ENCODE measurements at places on chromosomes 2 and 18.

DNA sequence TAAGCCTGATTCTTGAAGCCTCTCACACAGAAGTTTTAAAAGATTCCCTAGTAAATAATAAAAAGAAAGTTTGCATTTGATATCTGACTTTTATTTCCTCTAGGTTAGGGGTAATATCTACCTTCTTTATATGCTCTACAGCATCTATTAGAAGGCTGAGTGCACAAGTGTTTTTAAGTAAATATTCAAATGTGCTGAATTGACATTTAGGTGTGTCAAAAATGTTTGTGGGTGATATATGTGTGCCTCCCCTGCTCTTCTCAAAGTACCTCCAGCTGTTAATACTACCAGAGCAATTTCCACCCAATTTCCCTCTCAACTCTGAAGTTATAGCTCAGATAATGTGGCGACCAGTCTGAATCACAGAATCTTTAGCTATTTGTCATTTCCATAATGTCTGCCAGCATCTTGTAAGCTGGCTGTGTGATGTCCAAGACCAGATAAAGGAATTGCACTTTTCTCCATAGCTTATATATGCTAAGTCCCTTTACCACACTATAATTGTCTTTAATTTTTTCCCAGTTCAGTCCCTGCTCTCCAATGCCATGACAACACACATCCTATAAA, 24.4 kb upstream of the ERMN start:
- H3K4me1 ChIP-seq = no peaks in the 10 kb centered on the region
- no peak overlapping the region for H3K4me3 ChIP-seq
- DNase-seq = no peak
- H3K36me3 ChIP-seq = no peaks in the 10 kb centered on the region
- no peaks in the 10 kb centered on the region for H3K27me3 ChIP-seq
- H3K27ac ChIP-seq = no peak overlapping the region

- peak overlapping the region; percentile 79 for H3K27ac ChIP-seq
- H3K4me1 ChIP-seq = peaks cover 44% of the 10 kb centered on the region
- no peak overlapping the region for H3K4me3 ChIP-seq
- H3K36me3 ChIP-seq = no peaks in the 10 kb centered on the region
- H3K27me3 ChIP-seq = no peaks in the 10 kb centered on the region
Observed at GRCh38 chr2:96952976-96953610, 33.3 kb downstream of the FAM178B start.

- no peaks in the 10 kb centered on the region for H3K4me1 ChIP-seq
- H3K4me3 ChIP-seq = no peak overlapping the region
- DNase-seq = no peak
- no peaks in the 10 kb centered on the region for H3K27me3 ChIP-seq
- H3K27ac ChIP-seq = no peak overlapping the region
Observed at GRCh38 chr2:118449401-118449800, 361.1 kb downstream of the INSIG2 start.

GRCh38 chr2:96423828-96424227, 81.3 kb downstream of the NEURL3 start:
- H3K36me3 ChIP-seq = no peaks in the 10 kb centered on the region
- no peak overlapping the region for H3K27ac ChIP-seq
- H3K4me3 ChIP-seq = no peak overlapping the region
- no peaks in the 10 kb centered on the region for H3K27me3 ChIP-seq

GRCh38 chr2:150532879-150533278, 45.4 kb upstream of the RND3 start:
- DNase-seq = no peak
- H3K36me3 ChIP-seq = no peaks in the 10 kb centered on the region
- no peak overlapping the region for H3K4me3 ChIP-seq
- no peak overlapping the region for H3K27ac ChIP-seq

GRCh38 chr2:64942693-64943092, 46.5 kb upstream of the SLC1A4 start:
- no peaks in the 10 kb centered on the region for H3K36me3 ChIP-seq
- DNase-seq = no peak
- H3K4me3 ChIP-seq = no peak overlapping the region
- no peaks in the 10 kb centered on the region for H3K27me3 ChIP-seq
- peaks cover 52% of the 10 kb centered on the region for H3K4me1 ChIP-seq

- peaks cover 28% of the 10 kb centered on the region for H3K4me1 ChIP-seq
- H3K36me3 ChIP-seq = no peaks in the 10 kb centered on the region
- H3K27ac ChIP-seq = peak within 1 kb of the TSS; percentile 83
- no peaks in the 10 kb centered on the region for H3K27me3 ChIP-seq
- H3K4me3 ChIP-seq = peak within 1 kb of the TSS; percentile 62
Observed at GRCh38 chr18:24397694-24398368, at the start of gene OSBPL1A. OSBPL1A (minus strand) TSS chr18:24397824; CDS start chr18:24377533, 20,291 bp downstream.

- no peaks in the 10 kb centered on the region for H3K27me3 ChIP-seq
- H3K4me3 ChIP-seq = no peak overlapping the region
- no peaks in the 10 kb centered on the region for H3K36me3 ChIP-seq
- H3K4me1 ChIP-seq = no peaks in the 10 kb centered on the region
- H3K27ac ChIP-seq = no peak overlapping the region
Observed at GRCh38 chr2:158242280-158242679, 140.6 kb downstream of the UPP2 start.

GRCh38 chr2:122816803-122817202, 1061.4 kb downstream of the TSN start:
- no peak overlapping the region for H3K27ac ChIP-seq
- no peaks in the 10 kb centered on the region for H3K27me3 ChIP-seq
- DNase-seq = no peak
- H3K4me1 ChIP-seq = no peaks in the 10 kb centered on the region
- H3K36me3 ChIP-seq = no peaks in the 10 kb centered on the region
- no peak overlapping the region for H3K4me3 ChIP-seq

DNA sequence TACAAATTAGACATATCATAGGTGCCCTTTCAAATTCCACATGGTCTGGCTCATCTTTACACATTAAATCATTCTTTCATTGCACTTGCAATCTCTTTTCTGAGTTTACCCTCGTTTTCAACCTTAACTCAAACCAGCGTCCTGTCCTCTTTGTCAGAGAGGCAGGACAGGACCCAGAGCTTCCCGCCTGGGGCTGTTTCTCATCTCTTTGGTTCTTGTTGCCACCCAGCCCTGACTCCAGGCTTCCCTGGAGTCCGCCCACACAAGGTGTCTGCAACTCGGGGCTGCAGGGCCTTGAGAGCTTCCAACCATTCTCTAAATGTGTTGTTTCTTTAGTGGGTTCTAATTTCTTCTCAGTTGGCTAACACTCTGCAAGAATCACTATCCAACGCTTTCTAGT, 24.4 kb downstream of the RBMS1 start:
- no peak overlapping the region for H3K4me3 ChIP-seq
- peaks cover 64% of the 10 kb centered on the region for H3K4me1 ChIP-seq

- no peak overlapping the region for H3K4me3 ChIP-seq
- no peak for DNase-seq
- H3K27ac ChIP-seq = no peak overlapping the region
Observed at GRCh38 chr18:32802591-32803451, 30.0 kb upstream of the KLHL14 start.

GRCh38 chr18:59008302-59008974, 131.2 kb upstream of the SEC11C start:
- H3K4me3 ChIP-seq = no peak overlapping the region
- peaks cover 18% of the 10 kb centered on the region for H3K4me1 ChIP-seq
- DNase-seq = no peak
- H3K27ac ChIP-seq = no peak overlapping the region

DNA sequence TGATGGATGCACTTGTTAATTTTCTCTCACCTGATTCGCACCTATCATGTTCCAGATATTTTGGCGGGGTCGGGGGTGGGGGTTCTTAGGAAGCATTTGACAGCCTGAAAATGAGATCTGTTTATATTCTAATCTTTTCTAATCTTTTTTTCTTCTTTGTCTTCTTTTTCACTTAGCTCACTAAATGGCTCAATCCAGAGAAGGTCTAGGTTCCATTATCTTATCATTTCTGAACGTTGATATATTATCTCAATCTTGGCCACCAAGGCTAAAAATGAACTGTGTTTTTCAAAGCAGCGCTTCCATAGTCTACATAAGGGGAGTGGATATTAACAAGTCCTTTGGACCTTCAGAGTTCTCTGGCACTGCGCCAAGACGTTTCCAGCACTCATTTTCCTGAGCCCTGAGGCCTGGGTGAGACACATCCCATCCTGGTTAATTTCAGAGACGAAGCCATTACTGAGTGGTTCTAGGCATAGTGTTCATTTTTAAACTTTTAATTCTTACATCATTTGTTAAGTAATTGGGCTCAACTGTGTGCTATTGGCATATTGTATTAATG, 229.0 kb downstream of the SOX11 start:
- no peak for DNase-seq
- H3K27ac ChIP-seq = no peak overlapping the region
- no peaks in the 10 kb centered on the region for H3K4me1 ChIP-seq
- H3K27me3 ChIP-seq = no peaks in the 10 kb centered on the region

- H3K27me3 ChIP-seq = no peaks in the 10 kb centered on the region
- peak; percentile 77 for DNase-seq
- no peak overlapping the region for H3K4me3 ChIP-seq
Observed at GRCh38 chr2:31388736-31389135, 25.8 kb downstream of the XDH start.

- H3K4me1 ChIP-seq = no peaks in the 10 kb centered on the region
- no peaks in the 10 kb centered on the region for H3K36me3 ChIP-seq
Observed at GRCh38 chr2:14297340-14297739, 335.2 kb upstream of the LRATD1 start.

GRCh38 chr18:44943311-44943881, 262.7 kb downstream of the SETBP1 start:
- no peak for DNase-seq
- peaks cover 30% of the 10 kb centered on the region for H3K4me1 ChIP-seq
- no peak overlapping the region for H3K27ac ChIP-seq
- no peaks in the 10 kb centered on the region for H3K36me3 ChIP-seq
- no peak overlapping the region for H3K4me3 ChIP-seq

- H3K4me3 ChIP-seq = peak overlapping the region; percentile 24
- no peaks in the 10 kb centered on the region for H3K27me3 ChIP-seq
- DNase-seq = no peak
- peak overlapping the region; percentile 93 for H3K27ac ChIP-seq
- H3K4me1 ChIP-seq = peaks cover 48% of the 10 kb centered on the region
Observed at GRCh38 chr2:177165061-177165583, 47.5 kb upstream of the HNRNPA3 start.

- no peak overlapping the region for H3K27ac ChIP-seq
- H3K27me3 ChIP-seq = no peaks in the 10 kb centered on the region
- H3K4me3 ChIP-seq = no peak overlapping the region
- no peaks in the 10 kb centered on the region for H3K36me3 ChIP-seq
Observed at GRCh38 chr2:64401529-64401880, 52.5 kb upstream of the LGALSL start.

DNA sequence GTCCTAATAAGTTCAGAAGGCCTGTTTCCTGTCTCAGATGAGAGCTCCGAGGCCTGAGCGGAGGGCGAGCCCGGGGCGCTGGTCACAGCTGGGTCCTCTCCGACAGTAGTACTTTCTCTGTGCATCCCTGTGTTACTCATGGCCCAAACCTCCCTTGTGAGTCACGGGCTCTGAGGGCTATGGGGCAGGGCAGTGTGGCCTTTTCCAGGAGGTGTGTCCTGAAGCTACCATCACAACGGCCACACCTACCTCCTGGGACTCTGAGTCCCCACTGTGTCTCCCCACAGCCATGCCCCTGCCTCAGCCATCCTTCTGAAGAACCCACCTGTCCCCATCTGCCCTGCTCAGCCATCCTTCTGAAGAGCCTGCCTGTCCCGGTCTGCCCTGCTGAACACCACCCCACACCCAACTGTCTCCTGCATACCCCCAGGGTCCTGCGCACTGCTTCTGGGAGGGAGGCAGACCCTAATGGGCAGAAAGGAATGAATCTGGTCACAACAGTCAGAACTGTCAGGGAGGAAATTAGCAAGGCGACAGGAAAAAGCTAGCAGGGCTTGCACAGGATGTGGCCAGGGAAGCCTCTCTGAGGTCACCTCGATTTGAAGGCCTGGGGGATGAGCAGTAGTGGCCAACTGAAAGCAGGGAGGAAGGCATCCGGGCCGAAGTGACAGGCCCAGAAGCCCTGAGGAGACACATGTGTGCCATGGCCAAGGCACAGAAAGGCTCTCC, 145.4 kb upstream of the RIOK3 start:
- DNase-seq = no peak
- peak overlapping the region; percentile 25 for H3K27ac ChIP-seq
- H3K4me3 ChIP-seq = no peak overlapping the region
- peaks cover 13% of the 10 kb centered on the region for H3K4me1 ChIP-seq
- no peaks in the 10 kb centered on the region for H3K27me3 ChIP-seq
- no peaks in the 10 kb centered on the region for H3K36me3 ChIP-seq

DNA sequence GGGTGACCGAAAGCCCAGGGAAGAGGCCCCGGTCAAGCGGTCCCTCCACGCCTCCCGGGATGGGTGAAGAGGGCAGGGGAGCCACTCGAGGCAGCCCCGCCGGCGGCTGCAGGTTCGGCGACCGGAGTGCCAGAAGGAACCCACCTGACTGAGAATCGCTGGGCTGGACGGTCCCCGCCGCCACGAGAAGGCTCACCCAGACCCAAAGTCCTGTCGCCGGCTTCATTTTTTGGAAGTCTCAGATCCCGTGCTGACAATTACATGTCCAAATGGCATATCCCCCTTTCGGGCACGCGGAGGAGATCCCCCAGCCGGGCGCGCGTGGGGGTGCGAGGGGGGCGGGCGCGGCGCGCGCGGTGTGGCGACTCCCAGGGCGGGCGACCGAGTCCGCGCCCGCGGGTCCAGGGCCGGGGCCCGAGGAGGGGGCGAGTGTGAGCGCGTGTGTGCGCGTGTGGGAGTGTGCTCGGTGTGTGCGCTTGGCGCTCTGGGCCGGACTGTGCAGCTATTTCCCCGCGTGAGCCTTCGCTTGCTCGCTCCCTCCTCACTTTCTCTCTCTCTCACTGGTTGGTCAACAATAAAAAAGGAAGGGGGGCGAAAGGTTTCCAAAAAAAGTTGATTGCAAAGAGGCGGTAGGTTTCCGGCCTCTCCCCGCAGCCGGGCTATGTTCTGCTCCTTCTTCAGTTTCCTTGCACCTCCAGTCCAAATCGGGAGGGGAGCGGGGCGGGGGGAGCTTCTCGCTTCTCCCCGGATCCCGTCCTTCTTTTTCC, at the start of gene ERBB4:
TSS of gene ERBB4 (minus strand) at position 498 of the 767 bp plus-strand sequence. CDS start at position 226, 272 bp downstream.
- H3K36me3 ChIP-seq = no peaks in the 10 kb centered on the region
- H3K4me1 ChIP-seq = peaks cover 24% of the 10 kb centered on the region
- no peak for DNase-seq
- H3K4me3 ChIP-seq = peak within 1 kb of the TSS; percentile 52
- no peaks in the 10 kb centered on the region for H3K27me3 ChIP-seq

DNA sequence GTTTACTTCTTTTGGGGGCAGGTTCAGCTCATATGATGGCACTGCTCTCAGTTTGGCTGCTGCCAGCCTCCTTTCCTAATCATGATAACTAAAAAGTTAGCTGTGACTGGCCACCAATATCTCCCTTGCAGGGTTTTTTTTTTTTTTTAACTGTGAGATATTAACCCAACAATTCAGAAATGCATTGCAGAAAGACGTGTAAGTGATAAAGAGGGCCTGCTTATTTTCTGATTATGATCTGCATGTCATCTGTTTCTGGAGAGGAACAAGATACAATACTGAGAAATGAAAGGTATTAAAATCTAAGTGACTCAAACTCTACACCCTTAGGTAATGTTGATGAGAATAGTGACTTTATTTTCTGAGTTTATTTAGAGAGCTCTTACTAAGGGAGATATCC, 905.6 kb downstream of the SOCS6 start:
- H3K27ac ChIP-seq = no peak overlapping the region
- no peak overlapping the region for H3K4me3 ChIP-seq
- H3K27me3 ChIP-seq = no peaks in the 10 kb centered on the region
- H3K4me1 ChIP-seq = no peaks in the 10 kb centered on the region

Measured in vagina (tissue), 2 donors.